ENCODE measurements at places on chromosomes 4 and X. TPM values are rescaled to one million over a fixed set of nuclear protein-coding genes. Genes with fewer than 3 reads are reported as not detected.

APBB2 gene
- total RNA-seq, result 61.3 TPM

SLC26A1 gene
- not detected for total RNA-seq

PASD1 gene
- total RNA-seq, result not detected

CXorf66 gene
- not detected for total RNA-seq

ERAS gene
- not detected for total RNA-seq

GRIA2 gene
- not detected for total RNA-seq

OCRL gene
- total RNA-seq, result 13.5 TPM
